ENCODE measurements at places on chromosomes 5 and 9.
A peak's percentile ranks its signal among the peaks of the same experiment; 100 is the strongest.

DNA sequence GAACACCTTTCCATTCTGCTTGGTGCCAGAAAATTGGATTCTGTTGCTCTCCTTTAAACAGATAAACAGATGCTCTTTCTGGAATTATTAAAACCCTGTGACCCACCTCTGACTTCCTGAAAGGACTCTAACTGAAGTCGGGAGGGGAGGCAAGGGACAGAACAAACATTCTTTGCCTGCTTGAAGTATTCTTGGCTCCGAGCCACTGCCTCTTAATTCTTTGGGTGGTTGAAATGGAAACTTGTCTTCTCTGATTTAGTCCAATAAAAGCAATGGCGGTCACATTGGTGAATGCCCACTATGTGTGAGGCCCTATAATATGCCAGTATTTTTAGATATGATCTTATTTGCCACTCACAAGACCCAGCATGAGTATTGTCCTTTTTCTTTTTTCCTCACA lies 236.8 kb downstream of the SLIT3 start:
- no peak for DNase-seq

DNA sequence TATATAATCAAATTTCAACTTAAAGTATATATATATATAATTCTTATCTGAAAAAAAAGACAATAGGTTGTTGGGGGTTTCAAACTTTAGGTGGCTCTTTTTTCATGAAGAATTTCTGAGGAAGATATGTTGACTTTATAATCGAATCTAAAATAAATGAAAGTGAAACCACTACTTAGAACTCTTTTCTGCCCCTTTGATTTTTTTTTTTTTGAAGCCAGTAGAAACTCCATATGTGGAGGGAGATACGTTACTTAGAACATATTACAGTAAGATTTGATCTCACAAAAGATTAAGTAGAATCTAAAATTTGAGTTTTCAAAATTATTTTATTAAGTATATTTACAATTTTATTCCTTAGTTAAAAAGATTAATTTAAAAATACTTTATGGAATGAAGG lies 96.9 kb downstream of the ATG10 start:
- no peak for DNase-seq

DNA sequence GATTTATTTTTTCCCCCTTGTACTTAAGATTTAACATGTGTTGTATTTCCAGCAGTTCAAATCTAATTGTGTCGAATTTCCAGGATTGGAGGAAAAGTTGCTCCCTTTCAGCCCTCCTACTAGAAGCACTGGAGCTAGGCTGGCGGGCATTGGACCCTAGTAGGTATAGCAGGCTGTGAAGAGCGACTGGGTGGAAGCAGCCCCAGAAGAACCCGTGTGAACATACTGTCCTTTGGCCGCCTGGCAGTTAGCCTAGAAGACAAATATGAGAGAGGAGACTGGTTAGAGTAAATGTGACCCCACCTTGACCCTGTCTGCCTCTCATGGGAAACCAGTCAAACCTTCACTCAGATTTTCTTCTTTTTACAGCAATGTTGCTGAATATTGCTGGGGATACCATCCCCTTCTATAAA lies 13.9 kb downstream of the ALDOB start:
- no peak for DNase-seq

GRCh38 chr9:132410642-132411041 lies 631 bp downstream of the CFAP77 start:
- DNase-seq, result peak; percentile 16

DNA sequence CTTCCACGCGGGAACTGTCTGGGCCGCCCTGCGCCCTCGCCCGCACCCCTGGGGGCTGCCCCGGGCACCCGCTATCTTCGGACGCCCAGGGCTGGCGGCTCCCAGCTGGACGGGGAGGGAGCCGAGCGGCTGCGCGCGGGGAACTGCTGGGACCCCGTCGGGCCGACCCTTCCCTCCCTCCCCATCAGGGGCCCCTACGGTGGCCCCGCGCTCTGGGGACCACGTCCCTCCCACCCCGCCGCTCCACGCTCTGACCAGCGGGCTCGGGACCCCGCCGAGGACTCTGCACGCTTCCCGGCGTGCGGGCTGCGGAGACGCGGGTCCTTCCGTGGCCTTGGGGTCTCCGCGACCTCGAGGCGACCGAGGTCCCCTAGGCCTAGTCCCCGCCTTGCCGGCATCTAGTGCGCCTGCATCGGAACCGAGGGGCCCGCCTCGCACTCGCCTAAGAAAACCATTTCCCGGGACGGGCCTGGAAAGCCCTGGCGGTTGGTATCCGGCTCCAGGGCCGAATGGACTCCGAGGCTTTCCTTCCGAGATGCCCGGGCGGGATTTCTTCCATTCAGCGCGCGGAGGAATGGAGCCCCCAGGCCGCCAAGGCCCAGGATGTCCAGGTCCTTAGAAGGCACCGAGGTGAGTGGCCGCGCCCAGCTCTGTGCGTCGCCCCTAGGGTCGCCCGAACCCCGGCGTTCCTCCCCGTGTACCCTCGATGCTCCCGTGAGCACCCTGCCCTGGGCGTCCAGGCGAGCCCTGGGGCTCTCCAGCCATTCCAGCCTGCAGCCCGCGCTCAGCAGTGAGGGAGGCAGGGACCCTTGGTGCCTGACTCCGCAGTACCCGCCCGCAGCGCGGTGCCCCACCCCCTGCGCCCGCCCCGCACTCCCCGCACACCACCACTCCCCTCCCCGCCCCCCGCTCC lies 705 bp upstream of the SLC6A3 start:
- DNase-seq, result no peak

- DNase-seq, result no peak
These were observed 45.5 kb upstream of the SLC2A8 start for GRCh38 chr9:127351182-127352166.

DNA sequence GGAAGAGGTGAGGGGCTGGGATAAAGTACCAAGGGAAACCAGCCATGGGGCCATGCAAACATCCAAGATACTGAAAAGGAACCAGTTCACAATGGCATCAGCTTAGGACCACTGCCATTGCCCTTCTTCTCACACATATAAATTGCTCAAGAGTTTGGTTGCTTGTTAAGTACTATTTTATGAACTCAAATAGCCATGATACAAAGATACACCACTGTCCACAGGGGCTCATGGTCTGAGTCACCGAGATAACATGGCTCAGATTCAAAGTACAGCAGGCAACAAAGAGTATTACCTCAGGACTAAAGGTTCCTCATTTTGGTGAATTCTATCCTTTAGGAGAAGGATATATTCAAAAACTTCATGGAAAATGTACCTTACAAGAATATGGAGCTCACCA lies 55.6 kb downstream of the FANCC start:
- no peak for DNase-seq

DNA sequence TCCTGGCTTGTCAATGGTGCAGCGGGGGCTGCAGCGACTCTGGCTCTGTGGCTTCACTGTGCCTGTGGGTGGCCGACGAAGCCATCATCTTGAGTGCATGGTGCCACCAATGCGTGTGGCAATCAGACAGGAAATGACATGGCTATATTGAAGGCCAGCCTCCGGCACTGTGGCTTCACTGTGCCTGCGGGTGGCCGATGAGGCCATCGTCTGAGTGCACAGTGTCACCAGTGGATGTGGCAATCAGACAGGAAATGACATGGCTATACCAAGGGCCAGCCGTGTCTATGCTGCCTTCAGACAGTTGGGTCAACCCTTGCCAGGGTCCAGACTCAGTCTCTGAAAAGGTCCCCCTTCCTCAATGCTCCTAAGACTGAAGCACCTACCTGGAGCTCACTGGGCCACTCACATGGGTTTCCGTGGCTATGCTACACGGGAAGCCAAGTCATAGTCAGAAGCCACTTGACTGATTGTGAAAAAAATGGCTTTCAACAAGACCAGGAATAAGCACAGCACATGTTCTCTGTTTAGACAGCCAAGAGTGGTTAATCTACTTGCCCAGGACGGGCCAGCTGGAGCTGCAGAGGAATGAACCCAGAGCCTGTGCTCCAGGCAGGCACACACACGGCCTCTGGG lies 67.5 kb upstream of the S1PR3 start:
- DNase-seq, result no peak

- no peak for DNase-seq
These were observed 92.2 kb downstream of the APBA1 start for GRCh38 chr9:69579760-69580581.

GRCh38 chr5:14382640-14383039 lies 199.0 kb upstream of the OTULINL start:
- no peak for DNase-seq

GRCh38 chr5:57887851-57888621 lies 405.4 kb upstream of the ACTBL2 start:
- DNase-seq, result no peak

DNA sequence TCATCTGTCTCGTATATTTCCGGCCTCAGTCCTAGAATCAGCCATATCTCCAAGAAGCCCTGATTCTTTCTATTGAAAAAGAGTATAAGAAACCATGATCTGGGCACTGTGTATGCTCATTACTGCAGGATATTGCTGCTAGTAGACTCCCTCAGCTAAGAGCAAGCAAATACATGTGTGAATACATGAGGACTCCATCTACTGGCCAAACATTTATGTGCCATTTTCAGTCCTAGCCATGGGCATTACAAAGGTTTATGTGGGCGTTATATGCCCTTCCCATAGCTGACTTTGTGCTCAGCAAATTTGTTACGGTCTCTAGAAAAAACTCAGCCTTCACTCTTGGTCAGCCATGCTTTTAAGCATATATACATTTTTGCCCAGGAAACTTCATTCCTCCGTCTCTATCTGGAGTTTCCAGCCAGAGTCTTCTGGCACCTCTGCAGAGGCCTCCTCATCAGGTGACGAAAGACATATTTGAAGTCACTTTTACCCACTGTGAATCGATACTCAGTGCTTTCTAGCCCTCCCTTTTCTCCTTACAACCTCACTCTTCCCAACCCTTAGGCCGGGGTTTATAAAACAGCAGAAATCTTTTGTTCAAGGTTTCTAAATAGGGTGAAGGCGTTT lies 1495.6 kb upstream of the CDH6 start:
- no peak for DNase-seq

GRCh38 chr9:11805969-11806368 lies 887.2 kb upstream of the TYRP1 start:
- DNase-seq, result no peak

DNA sequence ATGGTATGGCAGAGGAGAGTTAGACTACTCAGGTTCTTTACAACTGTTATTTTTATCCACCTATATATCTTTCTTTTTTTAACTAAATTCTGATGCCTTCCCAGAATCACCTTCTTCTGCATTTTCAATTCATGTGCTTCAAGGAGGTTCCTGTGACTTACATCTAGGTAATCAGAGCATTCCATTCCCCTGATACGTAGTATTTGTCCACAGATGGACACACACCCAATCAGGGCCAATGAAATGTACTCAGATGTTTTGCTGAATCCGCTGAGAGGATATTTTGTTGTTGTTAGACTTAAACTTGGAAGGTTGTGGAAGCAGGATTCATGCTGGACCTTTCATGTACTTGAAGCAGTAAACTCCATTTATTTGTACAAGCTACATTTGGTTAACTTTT lies 159.4 kb upstream of the FER start:
- DNase-seq, result no peak

GRCh38 chr5:81904861-81905260 lies 67.0 kb upstream of the ATG10 start:
- DNase-seq, result no peak

GRCh38 chr5:179284751-179285631 lies 60.3 kb downstream of the ADAMTS2 start:
- no peak for DNase-seq

GRCh38 chr9:87013490-87013889 lies 66.2 kb upstream of the GAS1 start:
- DNase-seq, result no peak

GRCh38 chr5:98104454-98105188 lies 668.8 kb upstream of the RGMB start:
- DNase-seq, result no peak
